A549 treated with RU486 at 1 μM for 4 hours (cell line): ENCODE measurements at places on chromosomes 5 and 9. TPM values are rescaled to one million over a fixed set of nuclear protein-coding genes. Genes with fewer than 3 reads are reported as not detected.

The KIF12 gene
- total RNA-seq, result 1.4 to 2.7 TPM (median 2.1 TPM) in 5 replicates

The LRSAM1 gene
- 8.4 to 11.3 TPM (median 10.0 TPM) in 5 replicates for total RNA-seq

The CRB2 gene
- total RNA-seq, result 0.03 to 0.08 TPM (median 0.05 TPM) in 5 replicates

The PROB1 gene
- total RNA-seq, result 0.19 to 0.34 TPM (median 0.27 TPM) in 5 replicates

The HACD4 gene
- total RNA-seq, result 0.53 to 1.2 TPM (median 1.0 TPM) in 5 replicates

The C9orf153 gene
- total RNA-seq, result 0.23 to 0.43 TPM in 2 of 5 replicates, not detected in the others

The PLK2 gene
- total RNA-seq, result 76.3 to 98.4 TPM (median 80.5 TPM) in 5 replicates
